ENCODE measurements at places on chromosomes 11 and 22. TPM values are rescaled to one million over a fixed set of nuclear protein-coding genes. Genes with fewer than 3 reads are reported as not detected.

- DNase-seq: no peak
Observed at GRCh38 chr22:41245917-41246499, 5.3 kb upstream of the CHADL start.

GRCh38 chr11:70606951-70607330 lies 208.6 kb downstream of the CTTN start:
- DNase-seq: no peak

- peak; percentile 90 for DNase-seq
Observed at GRCh38 chr11:95076416-95076815, 9.7 kb downstream of the SRSF8 start.

SCN4B gene
- 0.13 TPM for total RNA-seq

PTPRJ gene
- total RNA-seq: 7.7 TPM

GRCh38 chr11:2776351-2777061 lies 76.7 kb upstream of the KCNQ1OT1 start:
- no peak for DNase-seq

DNA sequence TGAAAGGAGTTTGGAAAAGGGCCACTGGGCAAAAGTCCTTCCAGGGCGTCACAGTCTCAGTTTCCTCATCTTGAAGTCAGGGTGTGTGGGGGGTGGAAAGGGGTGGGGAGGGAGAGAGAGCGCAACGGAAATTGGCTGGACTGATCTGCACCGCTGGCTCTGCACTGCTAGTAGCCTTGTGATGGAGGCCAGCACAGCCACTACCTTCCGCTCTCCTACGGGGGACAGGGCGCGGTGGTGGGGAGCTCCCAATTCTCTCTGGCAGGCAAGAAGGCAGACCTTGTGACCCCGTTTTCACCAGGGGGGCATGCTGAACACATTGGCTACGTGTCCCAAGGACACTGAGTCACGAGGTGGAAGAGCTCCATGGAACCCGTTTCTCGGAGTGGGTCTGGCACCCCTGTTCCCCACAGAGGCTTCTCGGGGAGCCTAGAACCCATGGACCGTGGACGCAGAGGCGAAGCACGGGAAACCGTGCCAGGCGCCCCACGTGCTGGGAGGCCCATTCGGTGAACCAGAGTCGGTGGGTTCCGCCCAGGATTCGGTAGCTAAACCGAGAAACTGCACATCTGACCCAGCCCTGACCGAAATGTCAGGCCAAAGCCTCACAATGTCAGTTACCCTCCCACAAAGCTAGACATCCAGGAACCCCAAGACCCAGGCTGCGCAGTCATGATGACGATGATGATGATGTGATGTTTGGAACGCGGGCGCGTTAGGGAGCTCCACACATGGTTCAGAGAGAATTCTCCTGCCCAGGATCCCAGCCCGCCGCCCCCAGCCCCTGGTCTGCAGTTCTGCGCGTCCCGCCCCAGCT lies 28.3 kb upstream of the WNT11 start:
- peak; percentile 9 for DNase-seq

- no peak for DNase-seq
Observed at GRCh38 chr11:123526918-123527317, 96.8 kb downstream of the GRAMD1B start.

MMP7 gene
- total RNA-seq: not detected

SYT12 gene
- total RNA-seq: not detected

Data from endothelial cell of umbilical vein (primary cell).